RKO (cell line): ENCODE measurements at places on chromosomes 3 and 15.

DNA sequence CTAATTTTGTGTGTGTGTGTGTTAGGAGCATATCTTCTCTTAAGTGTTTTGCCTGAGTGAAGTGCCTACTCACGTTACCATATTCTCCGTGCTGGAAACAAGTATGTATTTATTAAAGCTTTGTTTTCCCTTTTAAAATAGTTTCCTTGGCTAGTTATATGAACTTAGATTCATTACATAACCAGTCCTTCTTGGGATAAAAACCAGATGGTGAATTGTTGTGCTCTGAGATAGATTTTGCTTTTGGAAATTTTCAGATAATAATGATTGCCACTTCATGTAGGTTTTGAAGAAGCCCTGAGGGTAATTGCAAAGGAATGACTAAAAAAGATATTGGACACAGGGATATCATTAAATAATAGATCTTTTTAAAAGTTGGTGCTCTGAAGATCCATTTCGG is 390.2 kb upstream of the SGO1 start:
- no peak for DNase-seq

GRCh38 chr3:13145131-13145825 is 72.0 kb upstream of the IQSEC1 start:
- no peak for DNase-seq

DNA sequence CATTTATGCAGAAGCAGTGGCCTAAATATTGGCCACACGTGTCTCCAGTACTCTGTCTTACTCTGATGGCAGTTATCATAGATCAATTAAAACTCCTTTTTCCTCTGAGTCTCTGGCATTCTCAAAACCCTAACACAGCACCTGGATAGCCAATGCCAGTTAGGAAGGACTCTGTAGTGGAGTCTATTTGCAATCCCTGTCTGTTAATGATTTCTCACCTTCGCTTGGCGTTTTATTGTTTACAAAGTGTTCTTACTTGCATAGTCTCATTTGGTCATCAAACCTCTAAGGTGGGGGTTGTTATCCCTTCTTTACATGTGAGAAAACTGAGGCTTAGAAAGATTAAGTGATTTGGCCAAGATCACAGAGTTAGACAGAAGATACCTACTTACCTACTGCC is 258.8 kb downstream of the IL5RA start:
- DNase-seq, result no peak

DNA sequence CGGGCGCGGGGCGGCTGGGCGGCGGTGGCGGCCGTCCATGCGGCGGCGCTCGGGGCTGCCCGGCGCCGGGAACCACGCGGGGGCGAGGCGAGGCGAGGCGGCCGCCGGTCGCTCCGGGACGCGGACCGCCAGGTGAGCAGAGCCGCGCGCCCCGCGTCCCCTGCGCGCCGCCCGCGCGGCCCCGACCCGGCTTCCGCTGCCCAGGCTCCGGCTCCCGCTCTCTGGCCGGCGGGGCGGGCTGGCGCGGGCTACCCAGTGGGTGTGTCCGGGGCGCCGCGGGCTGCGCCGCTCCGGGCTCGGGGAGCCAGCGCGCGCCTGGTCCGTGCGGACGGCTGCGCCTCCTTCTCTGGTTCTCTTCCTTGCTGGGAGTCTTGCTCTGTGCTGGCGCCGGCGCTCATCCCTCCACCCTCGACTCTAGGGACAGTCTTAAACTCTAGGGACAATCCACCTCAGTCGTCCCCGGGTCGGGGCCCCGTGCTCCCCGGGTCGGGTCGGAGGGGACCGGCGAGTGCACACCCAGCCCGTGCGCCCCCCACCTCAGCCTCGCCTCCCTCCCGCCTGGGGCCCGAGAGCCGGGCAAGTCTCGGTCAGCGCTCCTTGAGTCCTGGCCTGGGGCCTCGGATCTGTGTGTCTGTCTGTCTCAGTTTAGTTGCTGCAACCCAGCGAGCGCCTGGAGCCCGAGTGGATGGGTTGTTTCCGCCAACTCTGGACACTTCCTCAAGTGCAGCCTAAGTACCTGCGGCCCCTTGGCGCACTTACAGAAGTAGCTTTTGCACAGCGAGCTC is 488 bp downstream of the THSD4 start:
- DNase-seq, result peak; percentile 46

DNA sequence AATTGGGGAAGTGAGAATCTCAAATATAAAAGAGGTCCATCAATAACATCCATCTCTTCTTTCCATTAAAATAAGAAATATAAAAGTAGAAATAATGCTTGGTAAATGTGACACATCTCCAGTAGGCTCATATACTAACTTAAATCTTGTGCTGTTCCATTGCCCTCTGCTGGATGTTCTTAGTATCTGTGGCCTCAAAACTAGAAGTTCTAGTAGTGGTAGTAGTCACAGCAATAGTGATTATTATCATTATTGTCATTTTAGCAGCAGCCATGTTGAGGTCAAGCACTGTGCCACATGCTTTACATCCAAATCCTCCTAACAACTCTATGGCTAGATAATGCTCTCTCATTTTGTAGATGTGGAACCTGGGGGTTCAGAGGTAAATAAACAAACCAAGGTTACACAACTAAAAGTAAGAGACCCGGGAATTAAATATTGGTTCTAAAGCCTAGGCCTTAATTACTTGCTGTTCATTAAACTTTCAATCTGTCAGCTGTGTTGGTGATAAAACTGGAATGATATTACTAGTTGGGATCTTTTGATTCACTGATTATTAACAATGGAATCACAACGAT is 20.2 kb upstream of the BTLA start:
- peak; percentile 80 for DNase-seq

DNA sequence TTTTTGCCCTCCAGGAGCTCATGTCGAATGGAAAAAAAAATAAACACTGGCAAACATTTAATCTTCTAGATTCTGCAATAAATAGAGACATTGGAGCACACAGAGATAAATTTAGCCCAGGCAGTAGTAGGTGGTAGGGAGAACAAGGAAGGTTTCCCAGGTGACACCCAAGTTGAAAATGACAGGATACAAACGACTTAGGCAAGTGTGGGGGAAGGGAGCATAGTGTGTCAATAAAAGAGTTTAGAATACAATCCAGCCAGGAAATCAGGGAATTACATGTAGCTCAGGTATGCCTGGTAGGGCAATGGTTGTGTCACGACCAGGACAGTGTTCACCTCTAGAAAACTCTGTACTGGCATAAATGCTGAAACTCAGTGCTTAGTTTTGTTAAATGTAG is 364.6 kb upstream of the AGTR1 start:
- no peak for DNase-seq
